ENCODE measurements at places on chromosomes 5 and 9. TPM values are rescaled to one million over a fixed set of nuclear protein-coding genes. Genes with fewer than 3 reads are reported as not detected.

REEP2 gene
- polyA plus RNA-seq, result 0.57 TPM

DNA sequence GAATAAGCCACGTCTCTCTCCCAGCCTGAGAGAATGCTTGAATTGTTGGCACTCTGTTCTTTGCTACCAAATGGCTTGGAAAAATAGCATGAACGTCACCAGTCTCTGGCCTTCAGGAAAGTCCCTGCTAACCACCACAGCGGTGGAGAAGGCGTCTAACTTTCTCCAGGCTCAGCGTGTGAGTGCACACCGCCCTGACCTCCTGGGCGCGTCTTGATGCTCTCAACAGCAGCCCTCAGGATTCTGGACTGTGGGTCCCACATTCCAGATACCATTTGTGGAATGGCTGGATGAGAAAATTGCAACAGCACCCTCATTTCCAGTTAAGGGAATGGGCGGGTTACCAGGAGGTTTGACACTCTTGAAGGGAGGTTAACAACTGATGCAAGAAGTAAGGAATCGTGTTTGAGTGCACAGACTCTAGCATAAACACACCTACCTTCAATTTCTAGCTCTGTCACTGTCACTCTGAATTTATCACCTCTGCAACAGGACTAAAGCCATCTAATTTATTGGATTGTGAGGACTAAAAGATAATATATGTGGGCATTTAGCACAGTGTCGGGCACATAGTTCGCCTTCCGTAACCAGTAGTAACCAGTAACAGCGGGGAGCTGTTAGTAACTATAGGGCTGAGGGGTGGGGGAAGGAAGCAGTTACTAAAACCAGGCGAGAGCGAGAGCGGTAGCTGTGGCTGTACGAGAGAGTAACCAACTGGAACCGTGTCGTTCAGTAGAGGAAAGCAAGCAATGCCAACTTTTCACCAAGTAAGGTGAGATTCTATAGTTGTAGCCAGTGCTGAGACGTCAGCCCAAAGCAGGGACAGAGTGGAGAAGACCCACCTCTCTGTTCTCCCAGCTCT lies 807 bp upstream of the PLGRKT start:
- H3K27ac ChIP-seq, result peak overlapping the region; percentile 92
- peaks cover 23% of the 10 kb centered on the region for H3K4me1 ChIP-seq
- no peaks in the 10 kb centered on the region for H3K27me3 ChIP-seq
- H3K36me3 ChIP-seq, result peaks cover 7% of the 10 kb centered on the region

- H3K4me3 ChIP-seq, result peak overlapping the region; percentile 40
- DNase-seq, result no peak
- H3K27me3 ChIP-seq, result no peaks in the 10 kb centered on the region
- H3K4me1 ChIP-seq, result peaks cover 18% of the 10 kb centered on the region
These were observed 372 bp downstream of the EDF1 start for GRCh38 chr9:136865768-136866103.

DNA sequence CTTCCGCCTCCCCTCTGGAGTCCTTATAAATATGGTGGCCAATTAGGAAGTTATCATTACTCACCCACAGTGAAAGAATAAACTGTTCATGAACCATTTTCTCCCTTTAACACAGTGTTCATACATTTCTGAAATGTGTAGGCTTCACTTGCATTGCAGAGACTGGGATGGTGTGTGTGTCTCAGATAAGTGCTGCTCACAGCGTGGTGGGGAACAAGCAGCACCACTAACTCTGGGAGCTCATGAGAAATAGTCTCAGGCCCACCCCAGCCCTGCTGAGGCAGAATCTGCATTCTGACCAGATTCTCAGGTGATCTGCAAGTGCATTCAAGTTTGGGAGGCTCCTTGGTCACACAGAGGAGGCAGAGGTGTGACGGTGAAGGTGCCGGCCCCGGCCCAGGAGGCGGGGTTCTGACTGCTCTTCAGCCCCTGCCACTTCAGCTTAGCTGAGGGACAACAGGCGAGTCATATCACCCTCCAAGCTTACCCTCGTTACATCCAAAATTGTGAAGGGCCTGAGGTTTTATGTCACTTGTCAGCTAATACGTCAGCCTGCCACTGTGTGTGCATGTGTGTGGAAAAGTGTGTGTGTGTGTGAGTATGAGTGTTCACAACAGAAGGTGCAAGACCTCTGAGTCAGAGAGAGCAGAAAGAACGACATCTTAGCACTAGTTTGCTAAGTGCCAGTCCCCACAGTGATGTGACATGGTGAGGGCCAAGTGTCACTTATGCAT lies 34.7 kb downstream of the DAP start:
- no peak overlapping the region for H3K27ac ChIP-seq
- no peaks in the 10 kb centered on the region for H3K4me1 ChIP-seq
- H3K36me3 ChIP-seq, result no peaks in the 10 kb centered on the region
- no peak overlapping the region for H3K4me3 ChIP-seq

- H3K36me3 ChIP-seq, result peaks cover 13% of the 10 kb centered on the region
- H3K4me3 ChIP-seq, result no peak overlapping the region
- no peak overlapping the region for H3K27ac ChIP-seq
- no peaks in the 10 kb centered on the region for H3K4me1 ChIP-seq
These were observed 26.2 kb upstream of the CTNNAL1 start for GRCh38 chr9:109039539-109039938.

- peaks cover 67% of the 10 kb centered on the region for H3K4me1 ChIP-seq
- peaks cover 43% of the 10 kb centered on the region for H3K36me3 ChIP-seq
- peak overlapping the region; percentile 2 for H3K27ac ChIP-seq
These were observed 3.2 kb downstream of the ZNF131 start for GRCh38 chr5:43123887-43124286.

All from CD4-positive, alpha-beta memory T cell (primary cell).